ENCODE measurements at places on chromosomes 2 and 18.
A peak's percentile ranks its signal among the peaks of the same experiment; 100 is the strongest.

DNA sequence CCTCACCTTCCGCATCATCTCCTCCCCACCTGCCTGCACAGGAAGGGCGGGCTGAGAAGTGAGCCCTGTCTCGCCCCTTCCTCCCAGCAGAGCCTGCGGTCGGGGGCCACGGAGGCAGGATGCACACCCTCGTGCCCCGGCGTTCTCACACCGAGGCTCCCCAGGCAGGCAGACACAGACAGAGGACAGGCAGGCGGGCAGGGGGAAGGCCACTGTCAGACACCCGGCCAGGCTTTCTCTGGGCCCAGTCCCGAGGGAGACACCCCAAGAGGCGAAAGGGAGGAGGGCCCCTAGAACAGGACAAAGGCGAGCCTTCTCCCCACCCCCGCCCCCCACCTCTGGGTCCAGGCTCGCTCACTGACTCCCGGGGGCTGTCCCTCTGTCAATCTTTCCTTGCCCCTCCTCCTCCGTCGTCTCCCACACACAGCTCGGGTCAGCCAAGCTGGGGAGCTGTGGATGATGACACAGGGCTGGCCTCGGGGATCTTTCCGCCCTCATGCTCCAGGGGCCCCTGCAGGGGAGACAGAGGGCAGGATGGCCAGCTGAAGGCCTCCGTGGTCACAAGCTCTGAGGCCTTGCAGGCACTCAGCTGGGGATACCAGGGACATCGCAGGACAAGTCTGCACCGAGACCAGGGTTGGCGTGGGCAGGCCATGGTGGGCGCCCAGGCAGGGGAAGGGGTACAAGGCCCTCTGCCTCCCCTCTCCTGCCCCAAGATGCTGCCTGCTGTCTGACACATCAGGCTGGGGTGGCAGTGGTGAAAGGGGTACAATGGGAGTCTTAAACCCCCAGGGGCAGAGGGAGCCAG is 24.9 kb downstream of the BIN1 start:
- peak; percentile 53 for DNase-seq

DNA sequence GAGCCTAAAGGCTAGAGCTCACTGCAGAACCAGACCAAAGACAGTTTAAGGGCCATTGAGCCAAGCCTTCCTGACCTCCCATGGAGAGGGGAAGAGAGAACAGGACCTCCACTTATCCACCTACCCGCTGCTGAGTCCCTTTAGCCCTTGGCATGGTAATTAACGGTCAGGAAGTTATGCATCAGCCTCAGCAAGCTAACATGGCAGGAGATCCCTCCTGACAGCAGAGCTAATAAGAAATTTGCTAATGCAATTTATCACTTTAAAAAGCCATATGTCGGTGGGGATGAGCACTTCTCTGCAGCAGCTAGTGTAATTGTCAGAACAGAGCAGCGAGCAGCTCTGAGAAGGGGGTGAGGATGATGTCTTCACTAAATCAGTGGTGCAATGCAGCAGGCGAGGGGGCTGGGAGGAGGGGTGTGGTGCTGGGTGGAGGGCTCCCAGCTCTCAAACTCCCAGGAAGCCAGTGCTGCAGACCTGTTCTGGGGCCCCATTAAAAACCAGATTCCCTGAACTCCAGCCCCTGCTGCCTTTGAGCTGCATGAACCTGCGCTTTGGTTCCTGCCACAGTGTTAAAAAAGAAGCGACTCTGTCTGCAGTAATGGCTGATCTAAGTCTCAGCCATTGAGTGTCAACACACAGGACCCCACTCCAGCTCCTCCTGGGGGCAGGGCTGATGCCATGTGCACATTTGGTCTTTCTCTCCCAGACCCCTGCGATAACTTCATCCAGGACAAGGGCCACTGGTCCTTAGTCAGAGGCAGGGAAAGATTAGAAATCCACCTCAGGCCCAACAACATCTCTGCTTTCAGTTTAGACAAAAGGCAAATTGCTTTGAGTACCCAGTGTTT is 84.2 kb upstream of the STPG4 start:
- DNase-seq: no peak

DNA sequence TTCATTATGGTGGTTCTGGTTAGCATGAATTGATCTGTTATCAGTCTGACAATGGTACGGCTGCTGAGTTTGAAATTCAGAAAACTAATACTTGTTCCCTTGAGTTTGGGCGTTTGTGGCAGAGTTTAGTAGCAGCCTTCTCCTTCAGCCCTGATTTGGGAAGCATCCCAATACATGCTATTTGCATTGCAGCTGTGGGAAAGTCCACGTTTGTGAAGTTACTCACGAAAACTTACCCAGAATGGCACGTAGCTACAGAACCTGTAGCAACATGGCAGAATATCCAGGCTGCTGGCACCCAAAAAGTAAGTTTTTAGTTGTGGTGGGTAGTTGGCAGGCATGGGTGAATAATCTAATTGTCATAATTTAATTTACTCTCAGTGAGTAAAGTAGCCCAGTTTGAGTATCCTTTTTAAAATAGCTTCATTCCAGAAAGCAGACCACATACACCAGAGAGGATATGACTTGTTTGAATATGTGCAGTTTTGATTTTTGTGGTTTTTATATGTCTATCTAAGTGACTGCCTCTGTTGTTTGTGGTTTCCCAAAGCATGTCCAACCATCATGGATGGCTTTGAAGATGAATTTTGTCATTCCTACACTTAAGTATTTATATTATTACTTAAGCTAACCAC is 12.2 kb downstream of the DGUOK start:
- DNase-seq: peak; percentile 94

GRCh38 chr2:42298132-42298531 is 62.9 kb downstream of the COX7A2L start:
- DNase-seq: peak; percentile 58

DNA sequence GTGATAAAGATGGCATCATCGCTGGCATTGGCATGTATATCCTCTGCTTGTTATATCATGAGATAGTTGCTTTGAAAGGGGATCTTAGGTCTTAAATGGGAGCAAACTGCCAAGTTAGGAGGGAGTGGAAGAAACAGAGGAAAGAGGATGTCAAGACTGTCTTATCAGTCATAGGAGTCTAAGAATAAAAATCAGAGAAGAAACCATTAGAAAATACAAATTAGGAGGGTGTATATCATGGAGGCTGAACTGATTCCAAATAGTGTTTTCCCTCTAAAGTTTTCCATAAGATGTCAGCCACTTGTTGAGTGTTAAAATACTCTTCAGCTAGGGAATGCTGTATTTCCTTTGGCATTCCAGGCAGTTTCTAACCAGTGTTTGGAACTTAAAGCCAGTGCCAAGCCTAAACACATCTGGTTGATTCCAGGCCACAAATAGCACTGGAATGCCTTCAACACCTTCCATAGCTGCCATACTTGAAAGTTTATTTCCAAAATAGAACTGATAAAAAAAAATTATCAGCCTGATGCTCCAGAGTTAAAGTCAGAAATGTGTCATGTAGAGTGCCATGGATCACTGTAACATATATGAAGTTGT is 129.4 kb downstream of the ZEB2 start:
- no peak for DNase-seq

- no peak for DNase-seq
Observed at GRCh38 chr2:8244639-8245038, 437.2 kb upstream of the ID2 start.

- no peak for DNase-seq
Observed at GRCh38 chr2:149018981-149019380, 19.5 kb upstream of the LYPD6B start.

- no peak for DNase-seq
Observed at GRCh38 chr18:11388755-11389680, 220.4 kb upstream of the SLC35G4 start.

GRCh38 chr2:9106338-9107167 is 100.1 kb upstream of the ASAP2 start:
- DNase-seq: no peak

DNA sequence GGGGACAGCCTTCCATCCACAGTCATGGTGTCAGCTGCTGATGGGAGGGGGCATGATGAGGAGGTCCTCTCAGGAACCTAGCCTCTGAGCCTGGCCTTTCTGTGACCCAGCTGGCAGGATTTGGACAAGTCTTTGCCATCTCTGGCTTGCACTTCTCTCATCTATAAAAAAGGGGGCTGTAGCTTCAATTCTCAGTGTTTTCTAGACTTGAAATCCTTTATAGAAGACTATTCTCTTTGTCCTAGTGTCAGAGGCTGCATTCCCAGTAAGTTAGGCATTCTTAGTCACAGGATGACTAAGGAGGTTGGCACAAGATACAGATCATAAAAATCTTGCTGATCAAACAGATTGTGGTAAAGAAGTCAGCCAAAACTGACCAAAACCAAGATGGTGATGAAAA is 958.5 kb downstream of the CNTNAP5 start:
- DNase-seq: peak; percentile 74

DNA sequence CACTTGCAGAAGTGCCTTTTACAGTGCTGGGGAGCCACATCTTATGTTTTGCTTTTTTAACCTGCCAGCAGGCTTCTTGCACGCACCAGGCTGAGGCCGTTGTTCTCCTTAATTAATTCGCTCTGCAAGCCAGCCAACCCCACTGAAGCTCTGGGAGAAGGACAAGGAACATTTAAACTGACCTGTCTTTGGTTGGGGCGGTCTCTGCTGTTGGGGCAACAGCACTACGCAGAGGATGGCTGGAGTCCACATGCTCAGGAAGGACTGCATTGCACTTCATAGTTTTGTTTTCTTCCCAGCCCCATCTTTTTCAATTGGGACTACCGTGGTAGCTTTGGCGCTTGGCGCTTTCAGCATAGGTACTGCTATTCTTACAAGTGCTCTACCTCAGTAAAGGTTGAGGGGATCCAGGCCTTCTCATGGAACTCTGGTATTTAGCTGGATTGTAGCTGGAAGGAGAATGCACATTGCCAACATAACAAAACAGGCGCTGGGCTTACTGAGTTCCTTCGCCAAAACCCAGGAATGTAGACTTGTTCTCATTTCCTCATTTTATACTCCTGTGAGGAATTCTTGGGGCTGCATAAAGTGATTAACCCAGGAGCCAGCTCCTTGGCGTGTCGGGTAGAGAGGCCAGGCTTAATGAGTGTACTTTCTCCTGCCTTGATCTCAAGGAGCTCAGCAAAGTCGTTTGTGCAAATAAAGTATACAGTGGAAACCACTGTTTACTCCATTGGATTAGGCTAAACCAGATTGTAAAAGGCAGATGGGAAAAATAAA is 146.2 kb downstream of the PRKCE start:
- DNase-seq: peak; percentile 69

- DNase-seq: no peak
Observed at GRCh38 chr2:1800716-1801388, 56.5 kb upstream of the PXDN start.
